ENCODE measurements at places on chromosomes 2 and 18.

GRCh38 chr2:157107460-157107859 lies 150.0 kb upstream of the GALNT5 start:
- DNase-seq = no peak

- DNase-seq = no peak
These were observed 185.7 kb downstream of the MTCL1 start for GRCh38 chr18:8890957-8891464.

GRCh38 chr2:177597759-177598158 lies 205.2 kb downstream of the AGPS start:
- DNase-seq = no peak

GRCh38 chr2:117137371-117137770 lies 677.1 kb upstream of the DDX18 start:
- no peak for DNase-seq

DNA sequence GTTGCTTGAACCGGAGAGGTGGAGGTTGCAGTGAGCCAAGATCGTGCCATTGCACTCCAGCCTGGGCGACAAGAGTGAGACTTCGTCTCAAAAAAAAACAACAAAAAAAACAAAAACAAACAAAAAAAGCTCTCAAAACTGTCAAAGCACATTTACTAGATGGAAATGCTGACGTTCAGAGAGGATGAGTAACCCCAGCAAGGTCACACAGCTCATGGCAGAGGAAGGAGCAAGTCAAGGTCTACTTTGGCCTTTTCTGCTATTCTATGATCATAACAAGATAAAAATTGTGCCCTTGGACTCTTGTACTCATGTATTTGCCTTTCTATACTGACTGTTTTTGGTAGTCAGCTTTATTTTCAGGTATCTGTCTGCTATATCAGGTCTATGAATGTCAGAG lies 109.5 kb downstream of the ARL6IP6 start:
- DNase-seq = no peak

DNA sequence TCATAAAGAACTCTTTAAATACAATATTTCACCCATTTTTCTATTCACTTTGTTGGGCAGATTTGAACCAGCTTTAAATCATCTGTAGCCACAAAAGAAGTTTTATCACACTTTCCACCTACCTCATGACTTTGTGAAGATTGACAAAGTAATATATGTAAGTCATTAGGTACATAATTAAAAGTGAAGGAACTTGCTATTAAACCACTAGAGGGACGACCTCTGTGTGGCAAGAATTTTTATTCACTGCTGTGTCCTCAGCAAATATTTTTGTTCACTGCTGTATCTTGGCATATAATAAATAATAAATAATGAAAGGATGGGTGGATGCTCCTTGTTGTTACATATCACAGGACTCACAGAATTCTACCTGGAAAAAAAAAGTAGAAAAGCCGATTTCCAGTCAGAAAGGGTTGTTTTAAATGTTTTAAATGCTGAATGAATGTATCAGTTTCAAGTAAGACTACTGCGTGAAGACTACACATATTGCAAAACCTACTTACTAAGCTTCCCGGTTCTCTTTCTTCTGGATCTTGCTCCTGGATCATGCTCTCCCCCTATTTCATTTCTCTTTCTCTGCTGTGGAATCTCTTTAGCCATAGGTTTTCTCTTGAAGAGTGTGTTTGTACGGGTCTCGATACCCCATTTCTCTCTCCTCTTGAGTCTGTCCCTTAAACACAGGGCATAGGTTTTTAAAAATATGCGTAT lies 44.8 kb downstream of the KCMF1 start:
- no peak for DNase-seq

DNA sequence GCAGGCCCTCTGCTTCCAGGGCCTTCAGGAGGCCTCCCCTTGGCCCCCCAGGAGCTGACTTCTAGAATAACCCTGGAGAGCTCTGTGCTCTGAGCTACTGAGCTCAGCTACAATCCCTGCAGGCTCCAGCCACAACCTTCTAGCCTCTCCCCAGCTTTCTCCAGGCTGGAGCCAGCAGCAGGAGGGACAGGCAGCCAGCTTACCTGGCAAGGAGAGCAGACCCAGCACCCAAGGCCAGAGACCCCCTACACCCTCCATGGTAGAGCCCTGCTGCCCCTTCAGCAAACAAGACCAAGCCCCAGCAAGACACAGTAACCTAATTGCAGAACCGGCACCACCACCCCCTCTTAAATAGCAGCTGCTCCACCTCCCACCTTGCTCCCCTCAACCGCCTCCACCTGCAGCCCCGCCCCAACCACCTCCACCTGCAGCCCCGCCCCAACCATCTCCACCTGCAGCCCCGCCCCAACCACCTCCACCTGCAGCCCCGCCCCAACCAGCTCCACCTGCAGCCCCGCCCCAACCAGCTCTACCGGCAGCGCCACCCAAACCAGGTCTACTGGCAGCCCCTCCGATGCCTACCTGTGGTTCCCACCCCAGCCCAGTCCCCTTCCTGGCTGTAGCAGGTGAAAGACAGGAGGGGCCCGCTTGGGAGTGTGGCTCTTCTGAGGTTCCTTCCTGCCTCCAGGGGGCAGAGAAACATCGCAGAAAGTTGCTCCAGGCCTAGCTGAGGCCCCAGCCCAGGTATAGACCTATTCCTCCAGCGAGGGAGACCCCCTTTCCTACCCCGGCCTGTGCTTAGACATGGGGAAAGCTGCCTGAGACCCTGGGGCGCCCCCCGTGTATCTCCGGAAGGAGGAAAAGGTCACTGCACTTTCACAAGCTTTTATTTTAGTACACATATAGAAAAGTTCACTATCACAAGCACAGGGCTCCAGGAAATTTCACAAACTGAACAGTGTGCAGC lies at the start of gene ASTL:
Gene ASTL, minus strand, starts transcription at position 324 of the 967 bp plus-strand sequence. Its CDS starts 66 bp downstream, at position 258.
- no peak for DNase-seq

GRCh38 chr2:86019121-86019520 lies 86.6 kb downstream of the POLR1A start:
- DNase-seq = no peak

DNA sequence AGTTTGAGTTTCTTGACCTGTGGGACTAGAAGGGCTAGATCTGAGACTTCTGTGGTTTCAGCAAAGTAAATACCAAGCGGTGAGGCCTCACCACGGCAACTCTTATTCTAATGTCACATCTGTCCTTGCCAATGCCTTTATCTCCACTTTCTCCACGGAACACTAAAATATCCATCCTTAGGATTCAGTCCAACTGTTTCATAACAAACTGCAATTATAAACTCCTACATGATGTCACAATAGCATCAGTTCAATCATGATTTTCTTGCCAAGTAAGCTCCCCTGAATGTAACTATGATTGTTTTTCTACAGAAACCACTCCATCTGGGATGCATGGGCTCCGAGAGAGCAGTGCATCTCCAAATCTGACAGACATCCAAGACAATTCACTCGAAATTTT lies 79.6 kb downstream of the LRATD1 start:
- DNase-seq = no peak

- no peak for DNase-seq
These were observed 223.8 kb downstream of the GLI2 start for GRCh38 chr2:120959426-120959825.

GRCh38 chr2:30680121-30680520 lies 127.1 kb downstream of the CAPN13 start:
- DNase-seq = no peak

- no peak for DNase-seq
These were observed 264.2 kb upstream of the EPAS1 start for GRCh38 chr2:46032996-46033395.

GRCh38 chr2:175571078-175571653 lies 389.7 kb upstream of the ATP5MC3 start:
- no peak for DNase-seq

DNA sequence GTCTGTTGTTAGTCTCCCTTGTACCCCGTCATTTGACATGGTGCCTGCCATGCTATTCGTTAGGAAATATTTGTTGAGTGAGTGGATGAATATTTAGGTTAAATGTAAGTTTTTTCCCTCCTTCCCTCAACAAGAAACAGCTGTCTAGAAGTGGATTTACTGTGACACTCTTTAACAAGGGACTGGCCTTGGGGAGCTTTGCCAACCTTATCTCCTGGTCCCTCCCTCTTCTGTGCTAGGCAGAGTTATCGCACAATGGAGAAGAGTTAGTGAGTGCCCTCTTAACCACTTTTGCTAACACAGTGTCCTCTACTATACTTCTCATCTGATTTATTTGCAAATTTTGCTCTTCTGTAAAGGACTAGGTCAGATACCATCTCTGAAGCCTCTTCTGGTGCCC lies 61.2 kb downstream of the DIS3L2 start:
- DNase-seq = no peak

DNA sequence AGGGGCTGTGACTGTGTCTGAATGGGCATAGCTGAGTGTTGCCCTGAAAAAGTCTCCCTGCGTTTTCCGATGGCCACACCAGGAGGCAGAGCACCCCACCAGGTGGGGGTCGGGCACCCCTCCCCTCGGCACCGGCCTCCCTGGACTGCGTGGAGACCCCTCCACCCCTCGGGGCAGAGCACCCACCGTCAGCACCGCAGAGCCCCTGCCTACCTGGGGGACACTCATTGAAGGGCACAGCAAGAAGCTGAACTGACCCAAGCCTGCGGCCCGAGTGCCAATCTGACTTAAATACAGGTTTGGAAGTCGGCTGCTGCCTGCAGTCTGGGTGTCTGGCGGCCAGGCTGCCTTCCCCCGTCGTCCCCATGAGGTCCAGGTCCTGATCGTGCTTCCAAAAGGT lies 69.9 kb downstream of the KCNG2 start:
- no peak for DNase-seq

Data from stimulated activated CD8-positive, alpha-beta memory T cell treated with anti-CD3 and anti-CD28 coated beads, Interleukin-7, amount 100 ng/mL, for 4 hours (primary cell).